ENCODE measurements at places on chromosomes 3 and 15. TPM values are rescaled to one million over a fixed set of nuclear protein-coding genes. Genes with fewer than 3 reads are reported as not detected.

CRYBG3 gene
- total RNA-seq, result 3.1 TPM

GRCh38 chr15:61474796-61475195 lies 245.7 kb upstream of the RORA start:
- DNase-seq, result no peak

DNA sequence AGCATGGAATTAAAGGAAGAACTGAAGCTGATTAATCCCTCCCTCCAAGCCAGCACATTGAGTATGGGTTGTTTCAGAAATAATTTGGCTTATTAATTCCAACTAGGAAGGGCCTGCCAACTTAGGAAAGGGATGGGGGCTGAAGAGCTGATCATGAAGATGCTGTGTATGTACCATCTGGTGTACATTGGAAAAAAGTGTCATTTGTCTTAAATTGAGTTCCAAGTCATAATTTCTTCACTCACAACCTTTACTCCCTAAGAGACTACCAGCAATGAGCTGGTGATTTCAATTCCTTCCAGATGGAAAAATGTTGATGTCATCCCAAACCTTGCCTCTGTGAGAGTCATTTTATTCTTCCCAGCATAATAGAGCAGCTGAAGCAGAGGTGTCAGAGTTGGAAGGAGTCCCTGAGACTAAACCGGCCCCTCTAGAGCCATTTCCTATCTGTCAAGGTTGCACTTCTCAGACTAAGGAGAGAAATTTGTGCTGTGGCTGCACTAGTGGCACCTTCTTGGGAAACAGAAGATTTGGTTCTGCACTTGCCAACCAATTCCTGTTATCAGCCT lies 79.4 kb downstream of the GTPBP8 start:
- no peak for DNase-seq

GRCh38 chr3:146131616-146132410 lies 29.2 kb downstream of the PLOD2 start:
- DNase-seq, result no peak

Measured in liver (tissue), 10 donors.